COR-L47 (cell line): ENCODE measurements at places on chromosomes 5 and 9.

DNA sequence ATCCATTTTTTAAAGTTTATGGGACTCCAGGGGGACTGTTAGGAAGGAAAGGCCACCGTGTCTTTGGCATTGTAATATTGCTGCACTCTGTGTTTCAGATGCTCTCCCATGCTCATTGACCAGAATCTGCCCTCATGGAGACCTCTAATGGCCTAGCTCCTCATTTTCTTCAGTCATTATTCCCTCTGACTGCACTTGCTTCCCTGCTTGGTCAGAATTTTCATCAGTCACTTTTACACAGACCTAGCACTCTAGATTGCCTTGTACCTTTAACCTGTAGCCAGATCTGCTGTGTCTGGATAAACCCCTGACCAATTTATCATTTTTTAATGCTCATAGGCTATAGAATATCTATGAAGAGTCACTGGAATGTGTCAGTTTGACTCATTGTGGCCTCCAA is 155.5 kb upstream of the NUDT12 start:
- no peak for DNase-seq

DNA sequence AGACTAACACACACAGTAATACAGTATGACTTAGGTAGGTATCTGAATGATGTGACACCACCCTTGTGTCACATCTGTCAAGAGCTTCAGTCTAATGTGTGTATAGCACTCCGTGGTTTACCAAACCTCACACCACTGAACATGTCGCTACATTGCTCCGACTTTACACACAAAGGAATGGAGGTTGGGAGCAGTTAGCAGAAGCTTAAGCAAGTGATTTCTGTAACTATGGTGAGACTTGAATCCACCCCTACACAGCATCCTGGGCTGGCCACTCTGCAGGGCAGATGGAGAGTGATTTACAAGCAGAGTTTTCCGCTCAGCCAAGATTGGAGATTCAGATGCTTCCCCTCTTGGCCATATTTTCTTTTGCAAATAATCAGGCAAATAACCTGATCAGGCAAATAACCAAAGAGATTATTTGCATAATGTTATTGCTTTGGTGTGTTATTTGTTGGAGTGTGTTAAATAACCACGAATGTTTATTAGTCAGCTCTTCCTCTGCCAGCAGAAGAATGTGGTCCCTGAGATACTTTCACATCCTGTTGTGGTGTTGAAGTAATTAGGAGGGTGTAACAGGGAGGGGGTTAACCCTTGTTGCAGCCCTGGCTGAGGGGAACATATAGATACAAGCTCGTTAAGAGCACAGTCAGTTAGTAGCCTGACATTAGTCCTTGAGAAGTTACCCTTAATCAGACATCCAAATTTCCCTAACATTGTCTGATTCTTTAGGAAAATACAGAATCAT is 92.8 kb downstream of the SNX18 start:
- DNase-seq = no peak

- DNase-seq = no peak
These were observed 146.8 kb downstream of the SMC2 start for GRCh38 chr9:104240890-104241289.

DNA sequence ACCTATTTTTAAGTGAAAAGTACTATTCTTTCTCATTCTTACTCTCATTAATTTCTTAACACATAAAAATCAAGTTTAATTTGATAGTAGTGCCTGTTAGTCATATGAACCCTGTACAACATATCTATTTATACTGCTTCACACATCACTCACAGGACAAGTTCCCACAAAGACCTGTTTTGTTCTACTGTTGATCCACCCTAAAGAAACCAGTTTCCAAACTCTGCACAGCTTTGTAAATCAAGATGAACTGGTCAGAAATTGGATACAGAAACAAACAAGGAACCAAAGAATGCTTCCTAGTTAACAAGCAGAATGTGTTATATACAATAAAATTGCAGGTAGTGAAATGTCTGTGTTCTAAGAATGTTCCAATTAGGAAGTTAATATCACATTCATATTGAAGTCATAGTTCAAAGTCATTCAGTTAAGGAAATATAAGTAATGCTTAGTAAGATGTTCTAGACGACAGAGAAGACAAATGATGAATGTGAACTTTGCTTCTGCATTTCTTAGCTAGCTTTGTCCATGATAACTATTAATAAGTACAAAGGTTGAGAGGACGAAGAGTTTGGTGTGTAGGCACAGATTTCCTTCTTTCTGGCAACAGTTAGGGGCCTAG is 33.4 kb downstream of the C9orf85 start:
- no peak for DNase-seq

DNA sequence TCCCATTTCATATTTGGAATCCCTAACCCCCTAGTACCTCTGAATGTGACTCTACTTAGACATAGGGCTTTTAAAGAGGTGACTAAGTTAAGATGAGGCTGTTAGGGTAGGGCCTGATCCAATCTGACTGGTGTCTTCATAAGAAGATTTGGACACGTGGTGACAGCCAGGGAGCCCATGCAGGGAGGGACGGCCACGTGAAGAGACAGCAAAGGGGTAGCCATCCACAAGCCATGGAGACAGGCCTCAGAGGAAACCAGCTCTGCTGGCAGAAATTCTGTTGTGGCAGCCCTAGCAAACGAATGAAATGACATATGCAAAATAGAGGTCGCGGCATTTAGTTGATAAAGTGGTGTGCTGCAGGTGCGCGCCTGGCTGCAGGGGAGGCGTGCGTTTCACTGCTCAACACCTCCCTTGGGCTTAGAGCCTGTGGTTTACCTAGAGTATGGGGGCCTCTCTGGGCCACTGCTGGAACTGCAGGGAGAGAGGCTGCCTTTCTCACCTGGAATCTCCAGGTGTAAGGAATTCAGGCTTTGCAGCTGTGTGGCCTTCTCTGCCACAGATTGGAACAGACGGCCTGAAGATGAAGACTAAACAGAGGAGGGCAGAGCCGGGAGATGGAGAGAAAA is 7.1 kb upstream of the AFAP1L1 start:
- DNase-seq = peak; percentile 62

- DNase-seq = no peak
These were observed 1.1 kb upstream of the MAT2B start for GRCh38 chr5:163504079-163504931.

- no peak for DNase-seq
These were observed 13.9 kb upstream of the FEM1C start for GRCh38 chr5:115558388-115558956.

DNA sequence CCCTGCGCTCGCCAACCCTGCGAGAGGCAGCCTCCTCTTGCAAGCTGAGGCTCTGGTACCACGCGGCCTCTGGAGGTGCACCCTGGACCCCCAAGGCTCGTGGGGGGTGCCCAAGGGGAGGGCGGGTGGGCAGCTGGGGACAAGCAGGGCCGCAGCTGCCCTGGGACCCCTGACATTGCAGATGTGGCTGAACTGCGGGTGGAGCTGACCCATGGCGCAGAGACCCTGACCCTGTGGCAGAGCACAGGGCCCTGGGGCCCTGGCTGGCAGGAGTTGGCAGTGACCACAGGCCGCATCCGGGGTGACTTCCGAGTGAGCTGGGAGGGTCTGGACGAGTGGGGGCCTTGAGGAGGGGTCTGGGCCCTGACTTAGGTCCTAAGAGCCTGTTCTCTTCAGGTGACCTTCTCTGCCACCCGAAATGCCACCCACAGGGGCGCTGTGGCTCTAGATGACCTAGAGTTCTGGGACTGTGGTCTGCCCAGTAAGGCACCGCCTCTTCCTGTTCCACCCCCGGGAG is 1.5 kb downstream of the MAMDC4 start:
- DNase-seq = no peak

DNA sequence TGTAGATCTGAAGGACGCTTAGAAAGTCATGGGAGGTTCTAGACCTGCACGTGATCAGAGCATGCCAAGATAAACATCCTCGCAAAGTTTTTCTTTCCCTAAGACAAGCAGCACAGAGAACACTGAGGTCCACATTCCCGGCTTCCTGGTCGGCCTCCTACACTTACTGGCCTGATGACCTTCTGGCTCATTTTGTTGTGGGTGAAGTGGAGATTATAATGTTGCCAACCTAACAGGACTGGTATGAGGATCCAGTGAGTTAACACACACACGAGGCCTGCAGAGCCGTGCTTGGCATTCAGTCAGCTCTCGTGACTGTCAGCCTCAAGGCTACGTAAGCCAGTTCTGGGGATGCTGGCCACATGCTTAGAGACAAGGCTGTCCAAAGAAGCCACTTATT is 186.0 kb downstream of the TENT4A start:
- DNase-seq = no peak

DNA sequence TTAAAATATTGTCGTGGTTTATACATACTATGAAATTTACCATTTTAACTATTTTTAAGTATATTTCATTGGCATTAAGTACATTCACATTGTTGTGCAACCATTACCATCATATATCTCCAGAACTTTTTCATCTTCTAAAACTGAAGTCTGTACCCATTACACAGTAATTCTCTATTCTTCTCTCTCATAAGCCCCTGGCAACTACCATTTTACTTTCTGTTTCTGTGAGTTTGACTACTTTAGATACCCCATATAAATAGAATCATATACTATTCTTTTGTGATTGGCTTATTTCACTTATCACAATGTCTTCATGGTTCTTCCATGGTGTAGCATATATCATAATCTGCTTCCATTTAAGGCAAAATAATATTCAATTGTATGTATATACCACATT is 30.3 kb downstream of the NDUFS4 start:
- no peak for DNase-seq
